ELR (cell line): ENCODE measurements at places on chromosomes 2 and 18.

- no peak for DNase-seq
These were observed 3.7 kb downstream of the SCYGR2 start for GRCh38 chr2:227602358-227602757.

DNA sequence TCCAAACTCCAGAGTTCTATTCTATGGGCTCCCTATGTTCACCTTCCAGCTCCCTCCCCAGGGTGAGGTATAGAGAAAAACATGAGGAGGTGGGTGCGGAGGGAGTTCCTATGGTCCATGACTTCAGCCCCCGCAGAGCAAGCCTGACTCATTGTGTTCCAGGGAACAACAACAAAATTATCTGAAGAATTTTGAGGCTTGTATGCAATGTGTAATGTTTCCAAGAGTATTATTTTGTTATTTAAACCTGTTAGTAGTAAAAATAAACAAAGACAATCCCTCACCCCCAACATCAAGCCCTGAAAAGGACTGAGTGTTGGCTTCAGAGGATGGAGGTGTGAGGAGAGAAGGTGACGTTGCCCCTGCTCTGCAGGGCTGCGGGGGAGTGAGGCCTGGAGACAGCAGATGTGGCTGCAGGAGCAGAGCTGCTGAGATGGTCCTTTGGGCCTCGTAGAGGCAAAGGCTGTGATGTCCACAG, 29.0 kb downstream of the LAMA3 start:
- DNase-seq, result peak; percentile 82

- peak; percentile 99 for DNase-seq
These were observed 229.5 kb upstream of the EPAS1 start for GRCh38 chr2:46067501-46068305.

DNA sequence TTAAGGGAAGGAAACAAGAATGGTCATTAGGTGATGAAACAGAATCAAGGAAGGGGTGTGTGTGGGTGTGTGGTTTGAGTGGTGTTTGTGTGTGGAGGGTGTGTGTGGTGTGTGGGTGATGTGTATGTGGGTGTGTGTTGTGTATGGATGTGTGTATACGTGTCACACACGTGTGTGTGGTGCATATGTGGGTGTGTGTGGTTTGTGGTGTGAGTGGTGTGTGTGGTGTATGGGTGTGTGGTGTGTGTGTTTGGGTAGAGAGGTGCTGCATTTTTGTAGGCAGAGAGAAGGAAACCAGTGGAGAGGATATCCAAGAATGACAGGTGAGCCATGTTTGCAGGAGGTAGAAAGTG, 1.1 kb upstream of the CEP192 start:
- DNase-seq, result no peak

GRCh38 chr18:22838221-22838620, 94.9 kb upstream of the RBBP8 start:
- no peak for DNase-seq

GRCh38 chr18:57209713-57210106, 62.8 kb downstream of the BOD1L2 start:
- no peak for DNase-seq

GRCh38 chr2:159855143-159855542, 57.1 kb upstream of the CD302 start:
- no peak for DNase-seq

DNA sequence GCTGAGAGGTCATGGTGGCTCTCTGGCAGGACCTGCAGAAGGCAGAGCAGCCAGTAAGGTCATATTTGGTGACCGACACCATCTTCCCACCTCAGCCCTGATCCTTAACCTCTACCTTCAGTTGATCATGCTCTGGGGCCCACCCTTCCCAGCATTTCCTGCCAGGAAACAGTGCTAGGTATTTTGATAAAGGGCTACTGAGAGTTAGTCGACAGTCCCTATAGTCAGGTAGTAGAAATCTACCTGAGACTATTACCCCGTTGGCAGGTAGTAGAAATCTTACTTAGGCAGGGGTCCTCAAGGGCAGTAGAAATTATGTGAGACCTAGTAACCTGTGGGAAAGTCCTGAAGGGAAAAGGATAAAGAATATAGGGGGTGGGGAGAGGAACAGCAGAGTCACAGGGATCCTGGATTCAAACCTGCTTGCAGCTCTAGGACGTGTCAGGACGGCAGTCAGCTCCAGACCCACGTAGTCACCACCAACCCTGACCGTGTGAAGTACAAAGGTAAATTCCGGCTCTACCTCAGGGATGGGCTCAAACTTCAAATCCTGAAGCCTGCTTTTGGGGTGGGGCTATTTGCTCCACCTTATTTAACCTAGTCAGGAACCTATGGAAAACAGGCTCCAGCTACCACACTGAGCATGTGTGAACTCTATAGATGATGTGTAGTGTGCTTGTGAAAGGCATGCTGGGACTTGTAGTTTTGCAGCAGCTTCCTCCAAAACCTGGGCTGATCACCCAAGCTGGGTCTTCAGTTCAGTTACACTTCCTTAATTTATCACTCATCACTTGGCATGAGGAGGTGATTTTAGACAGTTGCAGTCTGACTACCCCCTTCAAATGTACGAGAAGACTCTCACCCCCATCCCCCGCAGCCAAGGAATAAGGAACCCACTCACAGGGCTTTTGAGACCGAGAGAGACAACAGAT, at the start of gene DQX1:
Gene DQX1, minus strand, starts transcription at position 515 of the 932 bp plus-strand sequence. Its CDS starts 502 bp downstream, at position 13.
- peak; percentile 64 for DNase-seq

- no peak for DNase-seq
These were observed 171.0 kb downstream of the ZBTB7C start for GRCh38 chr18:48238206-48238605.

GRCh38 chr2:223747392-223748042, 89.9 kb downstream of the AP1S3 start:
- no peak for DNase-seq

GRCh38 chr2:44774826-44775492, 166.5 kb upstream of the SIX3 start:
- DNase-seq, result no peak

- DNase-seq, result peak; percentile 77
These were observed 9.1 kb upstream of the TMEFF2 start for GRCh38 chr2:192203876-192204275.

DNA sequence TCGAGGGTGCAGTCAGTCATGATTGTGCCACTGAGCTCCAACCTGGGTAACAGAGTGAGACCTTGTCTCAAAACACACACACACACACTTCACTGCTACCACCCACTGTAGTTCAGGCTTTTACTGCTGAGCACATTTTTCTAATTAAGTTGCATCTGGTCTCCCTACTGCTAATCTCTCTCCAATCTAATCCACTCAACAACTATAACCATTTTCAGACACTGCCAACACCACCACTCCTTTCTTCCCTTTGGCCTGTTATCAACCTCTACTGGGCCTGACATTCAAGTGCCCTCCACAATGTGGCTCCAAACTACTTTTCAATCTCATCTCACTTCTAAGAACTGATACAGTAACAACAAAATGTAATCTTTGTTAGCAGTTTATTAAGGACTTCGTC, 44.8 kb downstream of the RMP24 start:
- no peak for DNase-seq

GRCh38 chr2:206040525-206040924, 45.4 kb downstream of the INO80D start:
- DNase-seq, result no peak

GRCh38 chr2:223357076-223357475, 245.1 kb downstream of the SCG2 start:
- DNase-seq, result no peak

DNA sequence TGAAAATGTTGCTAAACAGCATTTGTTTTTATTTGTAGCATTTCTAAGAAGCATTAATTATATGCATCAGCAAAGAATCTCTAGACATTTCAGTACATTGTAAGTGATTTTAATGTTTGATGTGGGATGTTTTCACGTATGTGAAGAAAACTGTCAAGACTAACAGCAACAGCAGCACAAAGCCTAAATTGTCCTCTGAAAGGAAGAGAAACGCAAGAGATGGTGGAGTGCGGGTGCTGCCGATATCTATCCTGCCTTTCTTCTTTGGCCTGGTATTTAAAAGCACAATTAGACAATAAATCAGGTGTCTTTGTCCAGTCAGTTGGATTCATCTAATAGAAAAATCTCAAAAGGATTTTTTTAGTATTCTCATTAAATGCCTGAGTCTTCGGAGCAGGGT, 3.1 kb downstream of the TWIST2 start:
- DNase-seq, result peak; percentile 55

DNA sequence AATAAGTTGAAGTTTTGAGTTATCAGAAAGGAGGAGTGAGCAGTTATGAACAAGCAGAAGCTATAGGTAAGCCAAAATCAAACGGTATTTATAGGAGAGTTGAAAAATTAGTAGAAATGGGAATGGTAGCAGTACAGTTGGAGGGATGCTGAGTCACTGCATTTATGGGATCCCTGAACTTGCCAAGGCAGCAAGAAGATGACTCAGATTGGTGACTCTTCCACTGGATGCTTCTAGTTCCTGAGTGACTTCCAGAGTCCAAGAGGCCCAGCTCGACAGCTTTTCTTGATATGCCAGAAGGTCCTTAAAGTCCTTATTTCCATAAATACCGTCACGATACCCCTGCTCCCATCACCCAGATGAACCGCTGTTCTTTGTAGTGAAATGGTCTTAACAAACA, 31.1 kb upstream of the ACTR3 start:
- peak; percentile 97 for DNase-seq

DNA sequence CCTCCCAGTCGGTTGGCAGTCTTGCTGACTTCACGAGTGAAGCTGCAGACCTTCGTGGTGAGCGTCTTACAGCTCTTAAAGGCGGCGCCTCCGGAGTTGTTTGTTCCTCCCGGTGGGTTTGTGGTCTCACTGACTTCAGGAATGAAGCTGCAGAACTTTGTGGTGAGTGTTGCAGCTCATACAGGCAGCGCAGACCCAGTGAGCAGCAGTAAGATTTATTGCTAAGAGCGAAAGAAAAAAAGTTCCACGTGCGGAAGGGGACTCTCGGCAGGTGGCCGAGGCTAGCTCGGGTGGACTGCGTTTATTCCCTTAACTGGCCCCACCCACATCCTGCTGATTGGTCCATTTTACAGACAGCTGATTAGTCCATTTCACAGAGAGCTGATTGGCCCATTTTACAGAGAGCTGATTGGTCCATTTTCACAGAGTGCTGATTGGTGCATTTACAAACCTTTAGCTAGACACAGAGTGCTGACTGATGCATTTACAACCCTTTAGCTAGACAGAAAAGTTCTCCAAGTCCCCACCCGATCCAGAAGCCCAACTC, 240.3 kb downstream of the LRATD1 start:
- no peak for DNase-seq

- DNase-seq, result no peak
These were observed 125.6 kb upstream of the TACR1 start for GRCh38 chr2:75324861-75325284.

DNA sequence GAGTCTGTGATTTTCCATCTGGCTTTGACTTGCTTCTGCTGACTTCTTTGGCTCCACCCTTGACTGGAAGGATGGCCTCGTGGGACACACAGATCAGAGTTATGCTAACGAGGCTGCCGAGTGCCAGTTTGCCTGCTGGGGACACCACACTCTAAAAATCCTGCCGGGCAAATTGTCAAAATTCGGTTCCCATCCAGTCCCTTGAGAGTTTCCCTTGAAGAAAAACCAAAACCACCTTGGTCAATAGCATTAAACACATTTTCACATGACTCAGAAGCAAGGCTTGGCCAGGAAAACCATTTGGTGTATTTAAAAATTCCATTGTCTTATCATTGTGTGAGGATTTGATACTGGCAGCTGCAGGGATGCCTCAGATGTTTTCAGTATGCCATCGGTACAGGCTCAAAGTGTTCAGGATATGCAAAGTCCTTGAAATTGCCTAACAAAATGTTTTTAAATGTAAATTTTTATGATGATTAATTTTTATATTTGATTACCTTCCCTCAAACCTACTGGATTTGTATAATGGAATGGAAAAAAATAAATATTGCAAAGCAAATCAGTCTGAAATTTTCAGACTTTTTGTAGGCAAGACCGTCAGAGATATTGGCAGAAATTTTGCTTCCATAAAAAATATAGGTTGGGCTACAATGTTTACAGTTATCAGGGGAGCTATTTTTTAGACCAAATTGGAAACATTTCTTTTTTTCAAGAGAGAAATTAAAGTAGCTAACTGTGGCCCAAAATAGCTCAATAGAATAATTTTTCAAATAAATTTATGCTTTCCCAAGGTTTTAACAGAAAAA, 41.6 kb downstream of the KCNE4 start:
- DNase-seq, result peak; percentile 17

GRCh38 chr2:215771241-215771640, 242.1 kb downstream of the MREG start:
- DNase-seq, result no peak

DNA sequence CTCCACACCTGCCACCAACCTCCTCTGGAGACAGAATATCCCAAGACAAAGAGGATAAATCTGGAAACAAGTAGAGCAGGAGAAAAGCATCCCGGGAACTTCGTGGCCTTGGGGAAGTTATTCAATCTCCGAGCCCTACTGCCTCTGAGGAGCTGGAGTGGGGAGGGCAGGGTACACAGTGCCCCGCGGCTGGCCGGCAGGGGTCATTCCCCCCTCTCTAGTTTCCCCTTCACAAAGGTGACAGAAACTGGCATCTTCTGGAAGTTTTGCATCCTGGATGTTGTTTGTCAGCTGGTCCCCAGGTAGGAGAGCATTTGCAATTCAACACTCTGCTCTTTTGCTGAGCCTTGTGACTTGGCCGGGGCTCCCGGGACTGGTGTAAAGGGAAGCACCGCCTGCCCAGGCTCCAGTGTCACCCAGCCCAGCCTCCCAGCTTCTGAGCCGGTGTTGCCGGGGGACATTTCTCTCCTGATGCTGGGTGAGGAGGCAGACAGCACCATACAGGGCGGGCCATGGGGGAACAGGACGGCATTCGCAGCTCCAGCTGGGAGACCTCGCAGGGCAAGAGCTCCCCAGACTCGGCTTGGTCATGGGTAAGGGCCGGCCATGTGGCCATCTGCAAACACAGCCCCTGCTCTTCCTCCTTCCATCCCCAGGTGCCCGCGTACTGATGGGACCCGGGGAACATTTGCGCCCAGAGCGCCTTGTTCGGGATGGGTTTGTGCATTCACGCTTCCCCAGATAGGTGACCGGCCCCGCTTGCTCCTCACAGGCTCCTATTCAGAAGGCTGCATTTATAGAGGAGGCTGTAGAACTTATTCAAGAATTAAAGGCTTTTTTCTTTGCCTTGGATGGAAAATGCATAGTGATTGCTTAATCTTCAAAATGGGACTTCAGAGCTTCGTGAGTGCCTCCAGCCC, 7.4 kb upstream of the NTSR2 start:
- no peak for DNase-seq

- DNase-seq, result no peak
These were observed 459.4 kb downstream of the EPHA4 start for GRCh38 chr2:221112744-221113143.

DNA sequence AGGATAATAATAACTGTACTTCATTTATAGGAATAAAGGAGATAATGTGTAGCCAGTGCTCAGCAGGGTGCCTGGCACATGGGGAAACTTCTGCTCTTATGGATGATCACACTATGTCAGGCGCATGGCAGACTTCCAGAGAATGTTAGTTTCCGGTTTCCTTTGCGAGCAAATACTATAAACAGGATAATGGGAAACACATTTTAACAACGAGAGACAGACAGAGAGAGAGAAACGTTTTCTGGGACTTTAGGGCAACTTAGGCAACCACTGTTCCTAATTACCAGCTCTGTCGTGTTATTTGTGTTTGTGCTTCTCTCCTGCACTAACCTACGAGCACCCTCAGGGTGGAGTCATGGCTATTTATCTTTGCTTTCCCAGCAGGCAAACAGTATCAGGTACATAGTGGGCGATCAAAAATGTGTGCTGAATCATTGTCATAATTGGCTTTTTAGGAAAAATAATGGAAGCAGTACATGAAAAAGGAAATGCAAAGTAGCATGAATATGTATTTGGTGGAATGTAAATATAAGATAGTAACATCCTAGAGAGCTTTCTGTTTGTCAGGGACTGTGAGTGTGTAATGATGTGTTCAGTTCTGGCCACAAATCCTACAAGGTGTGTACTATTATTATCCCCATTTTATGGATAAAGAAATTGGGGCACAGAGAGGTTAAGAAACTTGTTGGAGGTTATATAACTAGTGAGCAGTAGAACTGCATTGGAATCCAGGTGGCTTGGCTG, 36.8 kb upstream of the IGFBP2 start:
- peak; percentile 67 for DNase-seq
